ENCODE measurements at places on chromosomes 1 and 21.

GRCh38 chr1:15128520-15129313 lies 24.8 kb upstream of the TMEM51 start:
- DNase-seq: peak; percentile 67

DNA sequence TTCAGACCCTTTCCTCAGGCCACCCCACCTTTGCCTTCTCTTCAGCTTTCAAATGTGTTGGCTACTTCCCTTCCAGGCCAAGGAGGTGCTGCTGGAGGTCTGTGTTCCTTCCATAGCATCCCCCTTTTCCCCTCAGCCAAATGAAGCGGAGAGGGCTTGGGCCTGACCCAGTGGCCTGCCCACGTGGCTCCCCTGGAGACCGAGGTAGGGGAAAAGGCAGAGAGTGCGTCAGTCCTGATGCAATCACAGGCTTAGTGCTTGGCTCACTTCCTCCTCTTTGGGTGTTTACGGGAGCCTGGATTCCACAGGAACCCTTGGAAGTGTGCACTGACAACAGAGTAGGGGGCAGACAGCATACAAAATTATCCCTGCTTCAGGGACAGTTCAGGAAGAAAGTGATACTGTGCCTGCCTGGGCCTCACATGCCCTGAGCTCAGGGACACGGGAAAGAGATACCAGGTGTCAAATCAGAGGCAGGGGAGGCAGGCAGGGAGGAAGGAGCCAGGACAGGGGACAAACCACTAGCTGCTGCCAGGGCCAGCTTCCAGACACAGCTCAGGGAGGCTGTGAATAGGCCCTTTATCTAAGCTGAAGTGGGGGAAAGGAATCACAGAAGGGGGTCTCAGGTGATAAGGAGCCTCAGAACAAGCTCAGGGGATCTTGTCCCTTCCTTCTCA lies 16.6 kb upstream of the PTP4A2 start:
- peak; percentile 32 for DNase-seq

- DNase-seq: no peak
Measured at GRCh38 chr1:24070821-24071393, 41.0 kb downstream of the MYOM3 start.

DNA sequence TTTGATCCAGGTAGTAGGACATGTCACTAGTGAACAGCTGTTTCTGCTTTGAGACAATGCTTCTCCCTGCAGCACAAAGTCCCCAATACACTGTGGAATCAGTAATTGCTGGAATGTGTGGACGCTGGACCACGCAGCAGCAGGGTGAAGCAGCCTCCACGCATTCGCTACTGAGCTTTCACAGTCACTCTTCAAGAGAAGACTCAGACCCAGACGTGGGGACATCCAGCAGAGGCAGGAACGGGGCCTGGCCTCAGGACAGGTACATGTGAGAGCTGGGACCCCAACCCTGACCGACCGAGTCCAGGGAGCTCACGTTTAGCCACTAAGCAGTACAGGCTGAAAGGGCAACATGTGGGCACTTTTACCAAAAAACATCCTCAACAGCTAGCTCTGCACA lies 34.1 kb upstream of the PRDM15 start:
- no peak for DNase-seq

DNA sequence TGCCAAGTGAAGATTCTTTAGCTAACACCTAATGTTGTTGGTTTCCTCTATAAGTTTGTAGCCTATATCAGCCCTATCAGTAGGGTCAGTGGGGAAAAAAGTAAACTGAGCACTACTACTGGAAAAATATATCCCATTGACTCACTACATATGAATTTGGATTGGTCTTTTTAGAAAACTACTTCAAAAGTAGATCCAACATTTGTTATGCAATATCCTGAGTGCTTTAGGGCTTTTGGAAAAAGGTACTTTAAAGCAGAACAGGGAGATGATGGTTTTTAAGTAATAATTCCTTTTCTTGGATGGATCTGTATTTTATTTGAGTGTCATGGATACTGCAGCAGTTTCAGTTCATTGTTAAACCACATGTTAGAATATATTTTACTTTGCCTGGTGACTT lies 7.1 kb downstream of the C1orf21 start:
- no peak for DNase-seq

GRCh38 chr1:190154744-190155143 lies 322.9 kb downstream of the BRINP3 start:
- no peak for DNase-seq

- DNase-seq: peak; percentile 40
Measured at GRCh38 chr1:64505944-64506655, 36.2 kb downstream of the CACHD1 start.

DNA sequence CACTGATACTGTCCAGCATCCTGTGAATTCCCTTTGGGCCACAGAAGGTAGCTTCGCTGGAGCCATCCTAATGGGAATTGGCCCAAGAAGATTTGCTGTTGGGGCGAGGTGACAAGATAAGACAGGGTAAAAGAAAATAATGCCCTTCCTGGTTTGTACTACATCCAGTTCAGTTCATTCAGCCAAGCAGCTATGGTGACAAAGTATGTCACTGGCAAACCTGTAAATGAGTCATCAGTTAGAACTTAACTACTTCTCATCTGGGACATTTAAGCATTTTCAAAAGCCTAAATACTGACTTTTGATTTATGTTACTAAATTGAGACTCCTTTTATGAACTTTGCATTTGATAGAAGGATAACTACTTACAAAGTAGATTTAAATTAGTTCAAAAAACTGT lies 54.2 kb downstream of the WDR64 start:
- no peak for DNase-seq

- DNase-seq: no peak
Measured at GRCh38 chr1:115426956-115427355, 88.9 kb upstream of the NGF start.

DNA sequence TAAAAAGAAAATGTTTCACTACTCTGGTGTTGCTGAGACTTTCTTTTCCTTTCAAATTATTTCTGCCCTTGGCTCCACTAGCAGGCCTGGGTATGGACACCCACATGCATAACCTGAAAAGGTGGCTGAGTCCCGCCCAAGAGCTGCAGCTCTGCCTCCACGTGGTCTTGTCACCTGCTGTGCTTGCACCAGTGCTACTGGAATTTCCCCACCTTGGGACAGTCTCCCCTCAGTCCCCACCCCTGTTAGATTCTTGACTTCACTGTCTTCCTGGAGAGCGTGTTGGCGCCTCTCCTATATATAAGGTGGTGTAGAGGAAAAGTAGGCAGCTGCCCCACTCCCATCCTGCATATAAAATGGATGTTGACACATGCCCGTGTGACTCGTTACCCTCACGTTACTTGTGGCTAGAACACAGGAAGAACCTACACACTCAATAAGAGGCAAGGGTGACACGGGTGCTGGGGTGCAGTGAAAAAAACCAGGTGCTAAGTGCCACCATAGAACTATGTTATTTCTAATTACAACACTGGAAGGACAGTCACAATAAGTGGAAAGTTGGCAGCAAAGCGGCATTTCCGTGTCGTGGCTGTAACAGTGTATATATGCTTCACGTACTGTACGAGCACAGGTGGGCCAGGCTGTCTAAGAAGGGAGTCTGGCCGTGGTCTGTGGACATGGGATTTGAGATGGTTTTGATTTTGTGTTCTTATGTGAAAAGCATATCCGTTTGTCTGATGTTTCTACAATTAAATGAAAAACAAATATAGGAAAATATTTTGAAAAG lies 61.0 kb downstream of the POFUT2 start:
- DNase-seq: no peak

DNA sequence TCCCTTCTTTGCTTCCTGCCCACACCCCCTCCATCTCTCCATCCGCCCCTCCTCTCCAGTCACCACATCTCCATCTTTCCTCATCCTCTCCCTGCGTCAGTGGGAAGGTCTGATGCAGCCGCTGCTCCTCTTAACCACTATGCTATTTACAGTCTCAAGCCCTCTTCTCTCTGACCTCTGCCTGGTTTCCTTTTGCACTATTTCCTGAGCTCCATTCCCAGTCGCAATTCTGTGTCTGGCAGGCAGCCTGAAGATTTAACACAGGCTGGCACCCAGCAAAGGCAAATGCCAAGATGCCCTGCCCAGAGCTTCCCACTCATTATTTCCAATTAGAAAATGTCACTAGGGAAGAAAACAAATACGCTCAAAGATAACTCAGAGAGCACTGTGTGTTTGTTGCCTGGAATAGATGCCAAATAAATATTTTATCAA lies 89.6 kb upstream of the LPGAT1 start:
- DNase-seq: no peak

- DNase-seq: peak; percentile 64
Measured at GRCh38 chr1:247332215-247332622, 552 bp upstream of the ZNF496 start.

- no peak for DNase-seq
Measured at GRCh38 chr1:230684998-230685397, 28.9 kb downstream of the AGT start.

- DNase-seq: no peak
Measured at GRCh38 chr1:199082778-199083389, 444.0 kb downstream of the PTPRC start.

GRCh38 chr1:171188388-171189266 lies 3.5 kb downstream of the FMO2 start:
- DNase-seq: peak; percentile 46

GRCh38 chr1:36306210-36306901 lies at the start of gene SH3D21:
Gene SH3D21, plus strand, starts transcription at chr1:36306368. Its CDS starts 53 bp downstream, at chr1:36306421.
- DNase-seq: peak; percentile 67

GRCh38 chr1:162276493-162276892 lies 100.2 kb downstream of the SPATA46 start:
- peak; percentile 27 for DNase-seq

GRCh38 chr21:36098182-36098532 lies 28.3 kb downstream of the CBR1 start:
- DNase-seq: no peak

DNA sequence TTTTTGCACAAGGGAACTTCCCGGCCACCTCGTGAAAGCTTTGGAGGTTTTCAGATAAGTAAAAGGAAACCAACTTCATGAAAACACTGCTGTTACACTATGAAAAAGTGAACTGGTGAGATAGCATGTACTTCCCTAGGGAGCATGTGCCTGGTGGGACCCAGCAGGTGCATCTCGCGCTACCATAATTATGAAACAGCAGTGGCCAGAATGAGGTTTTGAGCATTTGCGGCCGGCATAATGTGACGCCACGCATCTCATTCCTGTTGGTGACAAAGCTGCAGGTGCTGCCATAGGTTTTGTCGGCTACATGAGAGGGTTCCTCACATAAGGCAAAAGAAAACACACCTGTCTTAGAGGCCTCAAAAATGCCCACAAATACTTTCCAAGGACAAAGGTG lies 1.7 kb downstream of the KRTAP10-3 start:
- DNase-seq: no peak
